ENCODE measurements at places on chromosomes 2 and 18. TPM values are rescaled to one million over a fixed set of nuclear protein-coding genes. Genes with fewer than 3 reads are reported as not detected.

The AMER3 gene
- total RNA-seq = not detected

The UGT1A6 gene
- total RNA-seq = not detected

The NT5DC4 gene
- not detected for total RNA-seq

The ELOA2 gene
- total RNA-seq = not detected

The DLX2 gene
- total RNA-seq = not detected

GRCh38 chr2:195533771-195534642 is 123.0 kb upstream of the SLC39A10 start:
- ATAC-seq = peak; percentile 85

DNA sequence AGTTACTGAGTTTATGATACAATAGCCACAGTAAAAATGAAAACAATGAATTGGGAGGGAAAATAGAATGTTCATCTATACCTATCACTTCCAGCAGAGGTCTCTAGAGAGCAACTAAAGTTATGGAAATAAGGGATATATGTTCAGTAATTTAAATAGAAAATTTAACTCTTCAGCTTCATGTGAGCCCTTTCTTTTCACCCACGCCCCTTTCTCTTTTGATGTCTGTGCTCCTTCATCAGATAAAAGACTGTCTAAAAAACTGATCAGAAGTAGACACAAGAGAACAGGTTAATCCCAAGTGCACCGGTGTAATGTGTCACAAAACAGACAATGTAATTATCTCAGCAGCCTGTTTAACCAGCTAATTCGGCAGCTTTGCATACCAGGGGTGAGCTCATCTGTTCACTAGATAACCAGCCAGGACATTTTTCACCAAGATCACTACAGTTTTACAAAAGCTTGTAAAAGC is 238.5 kb upstream of the ERBB4 start:
- ATAC-seq = no peak

DNA sequence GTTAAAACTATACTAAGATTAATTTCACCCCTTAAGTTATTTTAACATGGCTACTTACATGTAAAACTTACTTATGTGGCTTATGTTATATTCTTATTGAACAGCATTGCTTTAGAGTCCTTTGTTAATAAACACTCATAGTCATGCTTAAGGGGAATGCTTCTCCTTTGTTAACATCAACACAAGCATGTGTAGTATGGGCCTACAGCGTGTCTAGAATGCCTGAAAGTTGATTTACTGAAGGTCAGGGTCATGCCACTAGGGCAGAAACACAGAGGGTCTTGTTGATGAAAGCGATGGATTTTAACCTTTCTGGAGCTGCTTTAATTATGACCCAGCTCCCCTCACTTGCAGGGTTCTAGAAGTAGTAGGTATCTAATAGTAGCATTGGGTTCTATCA is 159.8 kb upstream of the DLX2 start:
- no peak for ATAC-seq

The CABYR gene
- 4.7 TPM for total RNA-seq

DNA sequence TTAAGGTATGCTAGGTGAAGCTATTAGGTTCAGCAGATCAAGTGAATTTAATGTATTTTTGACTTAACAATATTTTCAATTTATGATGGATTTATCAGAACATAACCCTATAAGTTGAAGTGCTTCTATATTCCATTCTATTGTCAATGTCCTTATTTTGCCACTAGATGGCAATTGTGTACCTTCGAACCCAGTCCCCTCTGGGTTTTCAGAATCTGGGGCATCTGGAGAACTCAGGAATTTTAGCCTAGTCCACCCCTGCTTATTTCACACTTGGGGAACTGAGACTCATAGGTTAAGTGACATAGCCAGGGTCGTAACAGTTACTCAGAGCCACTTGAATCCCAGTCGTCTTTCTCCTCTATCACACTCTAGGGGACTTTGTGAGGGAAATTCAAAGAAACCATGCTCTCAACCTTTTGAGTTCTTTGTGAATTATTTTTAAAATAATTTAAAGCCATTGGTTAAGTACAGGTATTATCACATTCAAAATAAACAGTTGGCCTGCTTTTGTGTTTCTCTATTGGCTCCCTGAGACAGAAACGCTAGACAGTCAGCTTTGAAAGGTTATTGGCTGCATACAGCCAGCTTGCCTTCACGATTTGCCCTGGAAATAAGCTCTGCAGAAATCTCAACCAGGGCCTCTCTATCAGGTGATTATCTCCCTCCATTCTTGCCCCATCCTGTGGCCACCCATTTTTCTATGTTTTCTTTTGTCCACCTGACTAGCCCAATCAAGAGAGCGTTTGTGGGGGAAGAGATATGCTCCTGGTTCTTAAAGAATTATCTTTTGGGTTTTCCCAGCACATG is 145.0 kb downstream of the TTC27 start:
- no peak for ATAC-seq

- no peak for ATAC-seq
Measured at GRCh38 chr2:218839430-218839829, 7.8 kb upstream of the PRKAG3 start.

GRCh38 chr2:67649331-67650261 is 252.5 kb downstream of the ETAA1 start:
- no peak for ATAC-seq

- no peak for ATAC-seq
Measured at GRCh38 chr2:33570681-33571080, 28.4 kb downstream of the FAM98A start.

GRCh38 chr18:5622905-5623304 is 79.1 kb upstream of the EPB41L3 start:
- no peak for ATAC-seq

The EPHA4 gene
- total RNA-seq = 13.8 TPM

DNA sequence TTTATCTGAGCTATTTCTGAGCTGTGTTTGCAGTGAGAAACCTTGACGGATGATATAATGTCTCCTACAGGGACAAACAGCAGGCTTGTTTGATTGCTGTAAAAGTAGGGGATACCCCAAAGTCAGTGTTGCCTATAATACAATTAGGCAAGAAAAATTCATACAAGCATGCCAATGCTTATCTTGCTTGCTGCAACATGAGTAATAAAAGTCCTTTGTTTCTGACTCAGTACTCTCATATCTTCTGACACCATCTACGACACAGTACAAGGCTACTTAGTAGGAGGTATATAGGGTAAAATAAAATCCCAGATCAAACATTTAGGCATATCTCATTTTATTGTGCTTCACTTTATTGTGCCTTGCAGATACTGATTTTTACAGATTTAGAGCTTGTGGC is 33.0 kb downstream of the ERBB4 start:
- ATAC-seq = peak; percentile 24

DNA sequence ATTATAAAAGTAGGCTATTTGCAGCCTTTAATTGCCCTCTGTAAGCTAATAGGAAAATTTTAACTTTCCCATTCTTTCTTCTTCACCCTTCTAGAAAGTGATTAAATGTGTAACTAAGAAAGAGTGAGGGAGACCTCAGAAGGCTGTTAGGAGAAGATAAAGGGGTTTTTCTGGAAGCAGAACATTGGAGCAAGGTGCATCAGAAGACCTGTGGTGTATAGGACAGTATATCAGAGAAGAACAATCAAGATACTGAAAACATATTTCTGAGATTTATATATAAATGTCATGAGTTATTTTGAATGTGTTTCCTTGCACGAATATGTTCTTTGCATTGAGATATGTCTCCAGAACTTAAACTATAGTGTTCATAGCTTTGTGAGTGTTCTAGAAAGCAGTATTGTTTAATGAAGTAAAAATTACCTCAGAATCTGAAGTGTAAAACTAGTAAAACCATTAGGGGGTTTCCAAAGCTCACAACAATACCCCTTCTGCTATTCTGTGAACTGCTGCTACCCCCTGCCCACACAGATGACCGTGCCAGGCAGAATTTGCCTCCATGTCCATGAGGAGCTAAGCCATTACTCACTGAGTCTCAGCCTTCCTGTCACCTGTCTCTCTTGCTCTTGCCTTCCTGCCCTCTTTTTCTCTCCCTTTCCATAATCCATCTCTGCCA is 537.9 kb downstream of the EPHA4 start:
- no peak for ATAC-seq

DNA sequence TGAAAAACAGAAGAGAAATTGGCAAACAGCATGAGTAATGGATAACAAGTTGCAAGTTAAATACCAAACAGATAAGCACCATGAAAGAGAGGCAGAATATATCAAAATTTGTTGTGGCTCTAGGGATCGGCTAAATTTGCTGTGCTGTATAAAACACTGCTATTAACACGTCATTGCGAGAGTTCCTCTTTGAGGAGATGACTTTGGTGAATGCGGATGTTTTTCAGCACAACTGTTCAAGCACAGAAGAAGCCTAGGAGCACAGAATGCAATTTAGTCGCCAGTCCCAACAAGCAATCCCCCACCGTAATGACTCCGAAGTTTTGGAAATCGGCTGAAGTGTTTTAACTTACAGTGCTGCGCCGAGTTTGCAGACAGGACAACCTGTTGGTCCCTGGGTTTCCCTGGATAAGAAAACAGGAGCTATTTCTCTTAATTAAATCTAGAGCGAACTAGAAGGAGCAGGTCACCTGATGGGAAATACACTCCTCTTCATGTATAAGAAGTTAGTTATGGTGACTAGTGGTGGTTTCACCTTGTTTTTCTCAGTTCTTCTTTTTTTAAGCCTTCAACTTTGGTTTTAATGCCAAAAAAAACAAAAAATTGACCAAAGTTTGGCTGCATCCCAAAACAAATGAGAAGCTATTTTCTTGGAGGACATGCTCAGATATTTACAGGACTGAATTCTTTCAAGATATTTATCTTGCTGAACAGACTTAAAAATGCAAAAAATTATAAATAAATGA is 454.1 kb upstream of the SALL3 start:
- ATAC-seq = no peak

DNA sequence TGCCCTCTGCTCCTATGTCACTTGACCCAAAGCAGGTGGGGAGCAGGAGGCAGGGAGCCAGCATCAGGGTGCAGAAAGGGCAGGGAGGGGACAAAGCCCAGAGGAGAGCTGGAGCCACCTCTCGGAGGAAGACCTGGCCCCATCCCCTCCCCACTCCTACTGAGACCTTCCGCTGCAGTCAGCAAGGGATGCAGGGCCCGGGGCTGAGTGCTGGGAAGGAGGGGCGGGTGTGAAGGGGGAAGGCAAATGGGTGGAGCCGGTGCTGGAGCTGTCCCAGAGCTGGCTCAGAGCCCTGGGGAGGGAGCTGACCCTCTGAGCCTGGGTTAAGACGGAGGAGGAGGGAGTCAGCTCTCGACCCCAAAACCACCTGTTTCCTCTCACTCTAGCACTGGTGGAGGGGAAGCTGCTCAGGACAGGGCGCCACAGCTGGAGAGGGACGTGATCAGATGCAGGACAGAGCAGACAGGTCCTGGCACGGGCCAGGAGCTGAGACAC is 33.8 kb downstream of the HS1BP3 start:
- ATAC-seq = no peak

The IL36B gene
- not detected for total RNA-seq

The TUBA4A gene
- total RNA-seq = 530 TPM

- ATAC-seq = peak; percentile 16
Measured at GRCh38 chr2:207238831-207239701, 73.3 kb upstream of the KLF7 start.

DNA sequence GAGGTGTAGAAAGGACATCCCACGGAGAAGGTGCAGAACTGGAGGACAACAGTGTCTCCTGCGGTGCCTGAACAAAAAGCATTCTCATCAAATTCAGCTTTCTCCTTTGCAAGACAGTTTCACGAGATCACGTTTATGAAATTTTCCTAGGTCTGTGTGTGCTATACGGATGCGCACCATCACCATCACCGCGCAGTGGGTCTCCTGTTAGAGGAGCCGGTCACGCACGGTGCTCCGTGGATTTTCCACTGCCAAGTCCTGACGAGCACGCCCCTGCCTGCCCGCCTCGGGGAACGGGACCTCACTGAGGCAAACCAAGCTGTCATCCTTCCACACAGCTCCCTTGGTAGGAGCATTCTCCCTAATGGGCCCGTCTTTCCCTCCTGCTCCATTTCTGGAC is 140.4 kb upstream of the TPO start:
- ATAC-seq = no peak

DNA sequence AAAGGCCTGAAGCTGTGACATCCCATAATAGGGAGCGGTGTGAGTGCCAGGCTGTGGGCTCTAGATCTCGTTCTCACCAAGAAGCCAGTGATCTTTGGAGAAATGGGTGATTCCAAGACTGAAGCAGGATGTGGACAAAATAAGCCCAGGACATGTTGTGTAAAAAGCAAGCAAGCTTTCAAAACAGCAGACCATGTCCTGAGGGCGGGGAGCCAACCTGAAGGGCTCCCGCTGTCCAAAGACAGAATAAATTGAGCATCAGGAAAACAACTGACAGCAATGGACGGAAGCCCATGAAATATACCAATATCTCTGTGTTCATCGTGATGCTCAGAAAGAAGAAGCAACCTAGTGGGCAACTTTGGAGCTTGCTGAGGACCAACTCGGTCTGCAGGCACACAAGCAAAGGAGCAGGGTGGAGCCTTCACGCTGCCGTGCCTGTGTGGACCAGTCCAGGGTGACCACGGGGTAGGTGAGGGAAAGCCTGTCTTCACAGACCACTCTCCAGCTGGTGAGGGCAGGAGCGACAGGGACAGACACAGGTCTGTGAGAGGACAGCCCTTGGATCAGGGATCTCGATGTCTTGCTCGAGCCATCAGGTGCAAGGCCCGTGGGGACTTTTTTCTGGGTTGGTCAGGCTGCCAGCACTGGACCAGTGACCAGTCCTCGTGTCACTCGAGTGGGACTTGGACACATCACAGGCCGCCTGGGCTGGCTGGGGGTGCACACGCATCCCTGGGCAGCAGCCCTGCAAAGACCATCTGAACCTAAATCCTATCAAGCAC is 21.5 kb downstream of the MTERF4 start:
- no peak for ATAC-seq

GRCh38 chr2:225328192-225328591 is 71.3 kb upstream of the NYAP2 start:
- peak; percentile 47 for ATAC-seq

All from activated T-helper 17 cell treated with anti-CD3 and anti-CD28 coated beads, Interleukin-2, amount 50 U/mL, for 72 hours (primary cell).